SK-N-SH treated with all-trans-retinoic acid at 6 μM for 48 hours (cell line): ENCODE measurements at places on chromosomes 2 and 18.
A peak's percentile ranks its signal among the peaks of the same experiment; 100 is the strongest.

DNA sequence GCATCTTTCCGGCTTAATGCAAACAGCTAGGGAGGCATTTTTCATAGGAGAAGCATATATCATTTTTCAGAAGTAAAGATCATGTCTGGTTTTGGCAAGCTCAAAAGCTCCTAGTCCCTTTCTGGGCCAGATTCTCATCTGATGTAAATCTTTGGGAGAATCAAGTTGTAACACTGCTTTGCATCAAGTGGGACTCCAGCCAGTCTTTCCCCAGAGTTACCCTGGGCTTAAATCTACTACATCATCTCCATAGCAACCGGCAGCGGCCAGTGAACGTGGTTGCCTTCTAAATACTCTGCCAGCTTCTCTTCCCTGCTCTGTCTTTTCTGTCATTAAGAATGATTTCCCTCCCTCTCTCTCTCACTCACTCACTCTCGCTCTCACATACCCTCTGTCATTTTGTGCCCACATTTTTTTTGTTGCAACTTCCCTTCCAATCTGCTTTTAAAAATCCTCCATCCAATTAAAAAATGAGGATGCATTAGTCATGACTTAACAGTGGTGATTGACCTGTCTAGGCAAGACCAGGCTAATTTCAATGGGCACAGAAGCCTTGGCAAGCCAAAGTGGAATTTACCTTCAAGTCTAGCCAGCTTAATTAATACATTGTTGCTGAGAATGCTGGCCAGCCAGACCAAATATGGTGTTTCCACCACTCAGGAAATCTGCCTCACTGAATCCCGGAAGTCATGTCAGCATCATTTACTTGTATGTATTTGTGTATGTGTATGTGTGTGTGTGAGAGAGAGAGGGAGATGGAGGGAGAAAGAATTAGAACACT is 93.0 kb downstream of the NRP2 start:
- peak; percentile 86 for ATAC-seq

DNA sequence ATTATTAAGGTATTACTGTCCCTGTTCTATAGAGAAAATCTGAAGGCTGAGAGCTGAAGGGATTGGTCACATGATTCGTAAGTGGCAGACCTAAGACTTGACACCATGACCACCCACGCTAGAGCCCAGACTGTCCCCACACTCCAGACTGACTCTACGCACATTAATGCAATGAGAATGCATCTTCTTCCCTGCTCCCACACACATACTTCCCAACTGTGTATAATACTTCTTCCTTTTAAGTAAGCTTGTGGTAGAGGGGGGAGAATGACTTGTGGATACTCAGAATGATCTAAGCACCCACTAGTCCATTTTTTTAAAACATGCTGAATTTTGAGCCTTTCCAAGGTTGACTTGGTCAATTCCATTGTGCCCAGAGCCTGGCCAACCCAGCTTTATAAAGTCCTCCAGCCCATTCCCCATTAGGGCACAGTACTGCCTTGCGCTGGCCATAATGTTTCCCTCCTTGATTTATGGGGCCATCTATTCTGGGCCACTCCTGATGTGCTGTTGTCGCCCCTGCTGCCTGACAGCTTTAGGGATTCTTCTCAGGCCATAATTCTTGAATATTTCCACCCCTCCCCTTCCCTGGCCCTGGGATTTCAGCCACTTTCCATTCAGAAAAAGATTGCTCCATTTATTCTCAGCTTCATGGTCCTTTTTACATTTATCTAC is 28.7 kb downstream of the ALK start:
- no peak for ATAC-seq

DNA sequence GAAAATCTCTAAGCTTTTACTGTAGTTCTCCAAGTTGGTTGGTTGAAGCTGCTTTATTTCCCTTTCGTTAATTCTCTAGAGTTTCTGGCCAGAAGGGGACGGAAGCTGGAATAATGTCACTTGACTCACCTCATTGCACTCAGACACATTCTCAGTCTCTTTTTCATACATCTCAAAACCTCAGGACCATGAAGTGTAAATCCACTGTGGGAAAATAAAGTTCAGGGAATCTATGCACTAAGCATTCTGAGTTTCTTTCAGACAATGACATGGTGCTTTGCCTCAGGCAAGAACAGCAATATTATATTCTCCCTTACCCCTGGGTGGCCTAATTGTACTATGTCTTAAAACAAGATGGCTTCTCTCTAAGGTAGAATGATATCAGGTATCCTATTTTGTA is 167.8 kb downstream of the PRPF40A start:
- ATAC-seq = no peak

- ATAC-seq = no peak
These were observed 303.5 kb upstream of the CELF4 start for GRCh38 chr18:37869051-37869450.

DNA sequence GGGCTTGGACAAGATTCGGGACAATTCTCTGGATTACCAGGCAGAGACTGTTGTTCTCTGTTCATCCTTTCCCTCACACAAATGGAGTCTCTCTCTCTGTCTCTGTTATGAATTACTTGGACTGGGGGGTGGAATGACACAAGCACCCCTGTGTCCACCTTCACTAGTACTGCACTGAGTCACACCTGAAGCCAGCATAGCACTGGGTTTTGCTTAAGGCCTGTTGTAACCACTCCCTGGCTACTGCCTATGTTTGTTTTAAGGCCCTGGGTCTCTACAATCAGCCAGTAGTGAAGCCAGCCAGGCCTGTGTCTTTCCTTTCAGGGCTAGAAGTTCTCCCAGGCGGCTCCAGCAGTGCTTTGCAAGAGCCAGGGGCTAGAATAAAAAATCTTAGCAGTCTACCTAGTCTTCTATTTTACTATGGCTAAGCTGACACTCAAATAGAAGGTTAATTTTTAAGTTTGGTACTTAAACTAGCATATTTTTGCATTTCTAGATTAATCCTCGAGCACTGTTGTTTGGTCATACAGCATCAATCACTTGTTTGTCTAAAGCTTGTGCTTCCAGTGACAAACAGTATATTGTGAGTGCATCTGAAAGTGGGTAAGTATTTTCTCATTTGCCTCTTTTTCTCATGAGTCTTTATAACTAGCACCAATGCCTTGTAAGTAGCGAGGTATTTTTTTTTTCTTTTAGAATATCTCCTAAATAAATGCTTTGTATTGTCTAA is 27.8 kb downstream of the WDR7 start:
- no peak for ATAC-seq

DNA sequence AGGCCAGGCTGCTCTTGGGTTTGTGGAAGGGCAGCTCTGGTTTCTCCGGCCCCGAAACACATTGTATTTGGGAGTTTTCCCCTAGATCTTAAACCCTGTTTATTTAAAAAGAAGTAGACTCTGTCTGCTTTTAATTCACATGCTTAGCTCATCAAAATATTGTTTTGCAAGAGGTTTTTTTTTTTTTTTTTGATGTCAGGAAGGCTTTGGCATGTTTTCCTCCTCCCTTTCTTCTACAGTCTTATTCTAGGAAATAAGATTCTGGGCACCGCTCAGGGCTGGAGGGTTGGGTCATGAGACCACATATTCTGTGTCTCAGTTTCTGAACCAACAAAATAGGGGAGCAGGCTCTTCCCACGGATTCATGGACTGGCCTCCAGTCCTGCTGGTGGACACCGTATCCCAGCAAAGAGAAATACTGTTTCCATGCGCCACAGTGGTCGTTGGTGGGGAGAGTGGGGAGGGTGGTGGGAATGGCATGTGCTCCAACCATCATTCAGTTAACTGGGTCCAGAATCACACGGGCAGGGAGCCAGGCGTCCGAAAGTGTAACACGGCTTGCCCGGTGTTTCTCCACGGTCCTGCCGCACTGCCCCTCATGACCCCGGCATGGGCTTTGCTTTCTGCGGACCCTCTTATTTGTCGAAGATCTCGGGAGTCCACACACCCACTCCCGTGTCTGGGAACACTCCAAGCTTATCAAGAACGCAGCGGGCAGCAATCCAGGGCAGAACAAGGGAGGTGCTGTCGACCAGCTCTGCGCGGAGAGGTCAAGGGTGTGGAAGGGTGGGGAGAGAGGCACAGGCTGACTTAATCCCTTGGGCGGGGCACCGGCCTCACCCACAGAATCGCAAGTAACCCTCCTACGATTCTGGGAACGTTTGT is 176.7 kb downstream of the GLI2 start:
- ATAC-seq = no peak

- no peak for ATAC-seq
These were observed 469.9 kb upstream of the SMIM21 start for GRCh38 chr18:75897386-75897785.

GRCh38 chr2:134352844-134353243 is 99.0 kb downstream of the MGAT5 start:
- ATAC-seq = no peak

- ATAC-seq = peak; percentile 24
These were observed 458 bp downstream of the HYCC2 start for GRCh38 chr2:201070948-201071478.

DNA sequence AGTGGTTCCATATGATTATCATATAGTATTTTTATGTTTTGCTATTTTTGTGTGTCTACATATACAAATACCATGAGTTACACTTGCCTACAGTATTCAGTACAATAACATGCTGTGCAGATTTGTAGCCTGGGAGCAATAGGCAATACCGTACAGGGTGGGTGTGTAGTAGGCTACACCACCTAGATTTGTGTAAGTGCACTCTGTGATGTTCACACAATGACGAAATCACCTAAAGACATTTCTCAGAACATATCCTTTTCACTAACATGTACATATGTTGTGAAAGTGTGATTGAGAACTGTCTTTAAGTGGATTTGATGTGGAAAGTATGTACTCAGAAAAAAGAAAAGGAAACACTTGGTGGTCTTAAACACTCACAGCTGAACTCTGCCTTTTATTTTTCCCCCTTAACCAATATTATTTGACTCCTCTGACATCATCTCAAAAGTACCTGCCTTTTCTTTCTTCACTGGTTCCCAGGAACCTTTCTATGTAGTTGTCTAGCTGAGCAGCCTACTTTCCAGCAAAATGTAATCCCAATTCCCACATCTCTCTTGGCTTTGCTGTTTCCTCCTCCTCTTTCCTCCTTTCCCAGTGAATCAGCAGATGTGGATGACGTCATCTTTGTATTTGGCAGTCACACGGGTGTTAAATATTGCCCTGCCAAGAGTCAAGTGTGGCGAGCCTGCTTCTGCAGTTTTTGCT is 47.7 kb downstream of the OSBPL6 start:
- peak; percentile 86 for ATAC-seq

DNA sequence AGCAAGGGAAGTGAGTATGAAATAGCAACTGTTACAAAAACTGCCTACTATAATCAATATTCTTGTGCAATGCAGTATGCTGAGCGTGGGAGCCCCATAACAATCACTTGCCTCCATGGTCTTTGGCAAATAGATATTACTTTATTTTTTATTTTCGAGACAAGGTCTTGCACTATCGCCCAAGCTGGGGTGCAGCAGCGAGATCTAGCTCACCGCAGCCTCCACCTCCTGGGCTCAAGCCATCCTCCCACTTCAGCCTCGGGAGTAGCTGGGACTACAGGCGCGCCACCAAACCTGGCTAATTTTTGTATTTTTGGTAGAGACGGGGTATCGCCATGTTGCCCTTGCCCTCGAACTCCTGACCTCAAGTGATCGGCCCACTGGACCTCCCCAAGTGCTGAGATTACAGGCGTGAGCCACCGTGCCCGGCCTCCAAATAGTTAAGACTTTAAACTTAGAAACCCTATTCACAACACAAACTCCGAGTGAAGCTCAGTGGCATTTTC is 1.2 kb upstream of the CCNT2 start:
- ATAC-seq = no peak; the same call in 2 of the 3 replicates

GRCh38 chr2:17680119-17680518 is 73.5 kb downstream of the SMC6 start:
- no peak for ATAC-seq

DNA sequence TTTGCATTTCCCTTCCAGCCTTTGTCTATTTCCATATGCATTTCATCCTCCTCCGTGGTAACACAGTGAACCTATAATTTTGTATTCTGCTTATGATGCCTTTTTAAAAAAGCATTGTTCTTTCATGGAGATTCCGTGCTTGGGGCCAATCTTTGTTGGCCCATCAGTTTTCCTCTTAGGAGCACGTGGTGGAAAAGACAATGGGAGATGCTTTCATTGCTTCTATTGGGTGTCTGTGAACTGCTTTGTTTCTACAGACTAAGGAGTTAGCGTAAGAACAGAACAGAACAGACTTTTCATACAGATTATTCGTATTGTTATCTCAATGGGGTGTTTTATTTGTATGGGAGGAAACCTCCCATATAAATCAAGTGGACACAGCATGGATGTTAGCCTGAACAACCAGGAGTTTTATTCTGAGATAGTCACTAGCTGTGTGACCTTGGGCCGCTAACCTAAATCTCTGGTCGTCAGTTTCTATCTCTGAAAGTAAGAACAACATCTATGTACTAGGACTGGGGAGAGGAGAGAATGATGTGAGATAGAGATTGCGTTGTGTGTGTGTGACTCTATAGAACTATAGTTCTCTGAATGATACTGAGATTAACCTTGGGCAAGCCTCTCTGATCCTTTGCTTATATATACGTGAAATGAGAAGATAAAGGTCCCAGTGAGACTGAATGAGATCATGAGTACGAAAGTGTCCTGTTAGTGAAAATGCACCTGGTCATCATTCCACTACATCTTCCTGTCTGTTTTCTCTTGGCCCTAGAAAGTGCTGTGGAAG is 22.9 kb upstream of the YWHAQ start:
- no peak for ATAC-seq

DNA sequence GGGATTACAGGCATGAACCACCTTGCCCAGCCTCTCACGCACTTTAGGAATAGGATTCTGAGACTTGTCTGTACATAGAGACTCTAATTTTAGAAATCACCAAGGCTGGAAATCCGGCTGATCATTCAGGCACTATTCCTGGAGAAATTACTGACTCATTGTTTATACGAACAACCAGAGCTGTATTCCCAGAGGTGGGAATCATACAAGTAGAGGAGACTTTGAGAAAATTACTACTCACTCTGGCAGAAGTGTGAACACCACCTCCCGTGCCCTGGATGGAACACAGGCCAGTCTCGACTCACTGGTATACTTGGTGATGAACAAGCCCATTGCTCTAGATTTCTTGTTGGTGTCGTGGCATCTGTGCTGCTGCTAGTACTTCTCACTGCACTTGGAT is 5.8 kb upstream of the ADNP2 start:
- ATAC-seq = no peak

DNA sequence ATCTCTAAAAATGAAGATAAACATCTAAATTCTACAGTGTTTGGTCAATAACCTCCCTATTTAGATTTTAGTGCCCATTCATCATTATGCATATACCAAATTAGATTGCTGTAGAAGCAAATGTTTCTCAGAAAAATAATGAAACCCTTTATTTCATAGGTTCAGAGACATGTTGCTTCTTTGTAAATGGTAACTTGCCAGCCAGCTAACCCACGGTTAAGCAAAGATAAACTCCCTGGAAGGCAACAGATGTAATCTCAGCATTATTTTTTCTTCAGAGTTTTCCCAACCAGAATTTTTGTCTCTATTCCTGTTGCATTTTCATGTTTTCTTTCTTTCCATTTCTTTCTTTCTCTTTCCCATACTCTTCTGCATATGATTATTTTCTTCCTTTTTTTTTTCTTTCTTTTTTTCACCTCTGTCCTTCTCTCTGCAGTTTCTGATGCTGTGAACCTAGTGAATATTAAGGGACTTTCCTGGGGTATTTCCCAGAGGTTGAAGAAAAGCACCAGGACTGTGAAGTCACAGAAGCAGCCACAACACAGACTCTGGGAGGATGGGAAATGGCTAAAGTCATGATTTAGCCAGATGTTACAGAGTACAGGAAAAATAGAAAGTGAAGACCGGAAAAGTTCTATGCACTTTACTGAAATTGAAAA is 50.0 kb upstream of the DSG1 start:
- no peak for ATAC-seq
